Suprapubic skin (tissue), 4 donors: ENCODE measurements at places on chromosomes 11 and 22. TPM values are rescaled to one million over a fixed set of nuclear protein-coding genes. Genes with fewer than 3 reads are reported as not detected.
A peak's percentile ranks its signal among the peaks of the same experiment; 100 is the strongest.

CCDC116 gene
- total RNA-seq, result 1.0 TPM

DCHS1 gene
- total RNA-seq, result 9.0 TPM

CPT1B gene
- total RNA-seq, result 14.0 TPM

DGCR6 gene
- 6.3 TPM for total RNA-seq

CBLIF gene
- not detected for total RNA-seq

DRD4 gene
- total RNA-seq, result 0.97 TPM

CDK2AP2 gene
- 16.7 TPM for total RNA-seq

GRCh38 chr11:129695571-129696308 lies 119.9 kb upstream of the TMEM45B start:
- peaks cover 3% of the 10 kb centered on the region for H3K27me3 ChIP-seq
- DNase-seq, result no peak
- H3K36me3 ChIP-seq, result no peaks in the 10 kb centered on the region
- peaks cover 11% of the 10 kb centered on the region for H3K4me1 ChIP-seq
- peak overlapping the region; percentile 33 for H3K4me3 ChIP-seq

DNA sequence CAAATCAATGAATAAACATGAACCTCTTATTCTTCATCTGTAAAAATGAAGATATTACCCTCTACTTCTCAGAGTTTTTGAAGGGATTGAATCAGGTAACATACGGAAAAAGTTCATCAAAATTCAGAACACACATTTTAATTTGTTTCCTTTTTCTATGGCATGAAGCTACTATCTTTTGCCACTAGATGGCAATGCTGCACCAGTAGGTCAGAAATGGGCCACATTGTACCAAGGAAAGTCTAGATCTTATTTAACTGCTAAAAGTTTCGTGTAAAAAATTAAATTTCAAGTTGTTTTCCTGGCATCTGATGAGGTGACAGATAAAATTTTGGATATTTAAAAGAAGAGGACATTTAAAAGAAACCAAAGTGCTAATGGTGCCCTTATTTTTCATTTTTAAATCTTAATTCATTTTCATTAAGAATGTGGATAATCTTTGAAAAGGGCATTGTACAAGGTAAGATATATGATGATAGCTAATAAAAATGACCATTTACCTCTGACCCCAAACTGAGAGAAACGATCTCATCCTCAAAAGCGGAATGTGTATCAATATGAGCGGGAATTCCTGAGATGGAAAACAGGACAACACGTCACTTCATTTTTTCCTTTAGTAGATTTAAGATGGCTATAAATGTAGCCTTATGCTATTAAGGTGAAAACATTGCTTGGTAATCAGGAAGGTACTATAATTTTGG lies 16.1 kb downstream of the ALKBH8 start:
- no peak overlapping the region for H3K27ac ChIP-seq
- H3K27me3 ChIP-seq, result no peaks in the 10 kb centered on the region
- H3K4me1 ChIP-seq, result peaks cover 4% of the 10 kb centered on the region
- peaks cover 41% of the 10 kb centered on the region for H3K36me3 ChIP-seq
- no peak overlapping the region for H3K4me3 ChIP-seq
- DNase-seq, result no peak

DNA sequence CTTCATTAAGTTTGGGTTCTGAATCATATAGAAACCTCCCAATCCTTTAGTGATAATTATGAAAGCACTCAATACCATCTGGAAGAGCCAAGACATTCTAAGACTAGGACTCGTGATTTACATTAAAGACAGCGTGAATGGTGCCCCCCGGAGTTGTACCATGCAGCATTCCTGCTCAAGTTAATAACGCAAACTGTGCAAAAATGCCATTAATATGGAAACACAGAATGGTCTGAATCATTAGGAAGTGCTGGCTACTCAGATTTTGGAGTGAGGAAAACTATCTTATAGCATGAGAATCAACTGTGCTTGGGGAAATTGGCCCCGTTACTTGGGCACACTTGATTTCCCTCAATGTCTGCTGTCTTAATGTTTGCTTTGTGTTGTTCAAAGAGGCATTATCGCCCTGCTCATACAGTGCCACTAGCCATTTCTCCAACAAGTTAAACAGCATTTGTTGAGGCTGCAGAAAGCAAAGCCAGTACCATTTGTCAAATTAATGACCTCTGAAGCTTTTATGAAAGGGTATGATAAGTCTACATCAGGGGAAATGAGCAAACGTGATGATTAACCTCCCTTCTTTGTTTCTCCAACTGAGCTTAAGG lies 18.5 kb upstream of the TPH1 start:
- DNase-seq, result no peak
- no peaks in the 10 kb centered on the region for H3K36me3 ChIP-seq
- no peaks in the 10 kb centered on the region for H3K27me3 ChIP-seq
- no peak overlapping the region for H3K4me3 ChIP-seq
- no peaks in the 10 kb centered on the region for H3K4me1 ChIP-seq

GRCh38 chr11:35675901-35676610 lies 13.5 kb downstream of the TRIM44 start:
- DNase-seq, result no peak
- H3K4me3 ChIP-seq, result no peak overlapping the region
- peaks cover 4% of the 10 kb centered on the region for H3K4me1 ChIP-seq
- H3K36me3 ChIP-seq, result no peaks in the 10 kb centered on the region
- no peak overlapping the region for H3K27ac ChIP-seq

- H3K4me1 ChIP-seq, result peaks cover 31% of the 10 kb centered on the region
- H3K27ac ChIP-seq, result no peak overlapping the region
- no peaks in the 10 kb centered on the region for H3K36me3 ChIP-seq
- no peak overlapping the region for H3K4me3 ChIP-seq
- no peaks in the 10 kb centered on the region for H3K27me3 ChIP-seq
Observed at GRCh38 chr11:67320011-67320410, 16.7 kb downstream of the SSH3 start.

DNA sequence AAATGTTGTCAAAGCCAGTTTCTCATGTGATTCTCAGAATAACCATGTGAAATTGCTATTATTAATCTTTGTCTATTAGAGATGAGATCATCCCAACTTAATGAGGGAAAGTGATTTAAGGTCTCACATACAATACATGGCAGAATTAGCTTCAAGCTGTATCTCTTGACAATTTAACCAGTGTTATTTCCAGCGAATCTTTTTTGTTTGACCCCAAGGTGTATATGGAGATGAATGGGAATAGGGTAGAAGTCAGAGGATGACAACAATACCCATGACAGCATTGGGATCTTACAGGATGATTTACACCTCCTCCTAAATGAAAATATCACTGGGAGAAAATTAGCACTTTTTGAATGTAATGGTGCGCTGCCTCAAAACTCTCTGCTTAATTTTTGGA lies 290.8 kb upstream of the LUZP2 start:
- H3K27me3 ChIP-seq, result no peaks in the 10 kb centered on the region
- no peaks in the 10 kb centered on the region for H3K4me1 ChIP-seq
- H3K36me3 ChIP-seq, result no peaks in the 10 kb centered on the region
- no peak overlapping the region for H3K27ac ChIP-seq
- no peak for DNase-seq
- H3K4me3 ChIP-seq, result no peak overlapping the region

DNA sequence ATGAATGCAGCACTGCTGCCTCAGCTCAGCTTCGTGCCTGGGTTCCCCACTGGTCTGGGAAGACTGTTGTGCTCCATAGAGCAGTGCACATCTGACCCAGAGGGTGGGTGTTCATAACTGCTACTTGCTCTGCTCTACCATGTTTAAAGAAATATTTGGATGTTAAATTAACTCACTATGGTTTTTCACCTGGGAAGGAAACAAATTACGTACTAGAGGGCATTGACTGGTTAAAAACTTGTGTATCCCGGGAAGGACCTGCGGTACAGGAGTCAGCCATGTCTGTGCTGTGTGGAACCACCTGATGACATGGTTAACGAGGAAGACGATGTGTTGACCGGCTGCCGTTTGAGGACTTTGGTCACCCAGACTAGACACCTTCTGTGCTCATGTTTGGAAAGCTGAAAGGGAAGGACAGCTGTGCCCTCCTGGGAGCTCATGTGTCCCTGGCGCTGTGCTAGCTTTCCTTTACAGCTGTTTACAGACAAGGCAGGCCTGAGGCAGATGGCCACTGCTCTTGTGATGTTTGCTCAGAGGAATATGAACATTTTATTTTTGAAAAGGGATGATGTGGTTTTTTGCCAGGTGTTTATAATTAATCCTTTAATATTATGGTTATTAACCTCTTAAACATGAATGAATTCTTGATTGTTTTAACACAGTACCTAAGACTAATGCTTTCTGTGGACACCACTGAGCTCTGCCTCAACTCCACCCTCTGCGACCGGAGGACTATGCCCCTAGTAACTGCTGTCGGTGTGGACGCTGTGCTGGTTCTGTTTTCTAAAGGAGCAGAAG lies 14.3 kb upstream of the AIFM3 start:
- H3K36me3 ChIP-seq, result peaks cover 37% of the 10 kb centered on the region
- H3K27ac ChIP-seq, result no peak overlapping the region
- H3K27me3 ChIP-seq, result no peaks in the 10 kb centered on the region
- H3K4me1 ChIP-seq, result peaks cover 47% of the 10 kb centered on the region
- H3K4me3 ChIP-seq, result no peak overlapping the region
- no peak for DNase-seq

DNA sequence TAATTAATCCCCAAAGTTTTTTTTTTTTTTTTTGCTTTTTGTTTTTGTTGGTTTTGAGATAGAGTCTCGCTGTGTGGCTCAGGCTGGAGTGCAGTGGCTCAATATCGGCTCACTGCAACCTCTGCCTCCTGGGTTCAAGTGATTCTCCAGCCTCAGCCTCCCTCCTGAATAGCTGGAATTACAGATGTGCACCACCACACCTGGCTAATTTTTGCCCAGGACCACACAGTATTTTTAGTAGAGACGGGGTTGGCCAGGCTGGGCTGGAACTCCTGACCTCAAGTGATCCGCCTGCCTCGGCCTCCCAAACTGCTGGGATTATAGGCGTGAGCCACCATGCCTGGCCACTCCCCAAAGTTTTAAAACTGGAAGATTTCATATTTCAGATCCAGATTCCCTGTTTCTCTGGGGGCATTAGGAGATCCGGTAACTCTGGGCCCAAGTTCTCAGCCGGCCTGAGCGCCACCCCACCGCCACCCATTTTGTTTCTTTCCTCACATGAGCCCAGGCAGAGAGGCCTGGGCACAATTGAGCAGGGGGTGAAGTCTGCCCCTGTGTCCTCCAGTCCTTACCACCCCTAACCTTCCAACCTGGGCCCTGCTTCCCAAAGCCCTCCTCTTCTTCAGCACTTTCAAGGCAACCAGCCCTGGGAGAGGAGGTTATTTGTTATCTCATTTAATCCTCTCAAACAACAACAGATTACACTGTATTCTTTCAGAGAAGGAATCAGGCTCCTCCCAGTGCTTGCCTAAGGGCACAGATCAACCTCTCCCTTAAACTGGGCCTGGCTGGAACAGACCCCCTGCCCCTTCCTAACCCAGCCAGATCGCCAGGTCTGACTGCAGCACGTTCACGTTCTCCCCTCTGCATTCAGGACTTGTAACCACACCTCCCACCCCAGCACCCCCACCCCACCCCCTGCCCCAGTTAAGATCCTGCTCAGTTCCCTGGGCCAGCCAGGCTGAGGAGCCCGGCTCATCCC lies 1.9 kb upstream of the CSNK1E start:
- DNase-seq, result no peak
- no peaks in the 10 kb centered on the region for H3K36me3 ChIP-seq
- no peaks in the 10 kb centered on the region for H3K27me3 ChIP-seq
- peak overlapping the region; percentile 99 for H3K27ac ChIP-seq
- no peak overlapping the region for H3K4me3 ChIP-seq

GRCh38 chr11:34728609-34729008 lies 107.7 kb downstream of the EHF start:
- H3K27me3 ChIP-seq, result no peaks in the 10 kb centered on the region
- H3K27ac ChIP-seq, result no peak overlapping the region
- H3K4me1 ChIP-seq, result no peaks in the 10 kb centered on the region
- no peak overlapping the region for H3K4me3 ChIP-seq
- H3K36me3 ChIP-seq, result no peaks in the 10 kb centered on the region

GRCh38 chr22:18966748-18967147 lies 30.7 kb upstream of the PRODH start:
- H3K27ac ChIP-seq, result no peak overlapping the region
- H3K4me1 ChIP-seq, result peaks cover 13% of the 10 kb centered on the region
- no peak for DNase-seq
- H3K36me3 ChIP-seq, result no peaks in the 10 kb centered on the region

- peak; percentile 73 for DNase-seq
- no peaks in the 10 kb centered on the region for H3K27me3 ChIP-seq
- no peak overlapping the region for H3K4me3 ChIP-seq
- peaks cover 51% of the 10 kb centered on the region for H3K4me1 ChIP-seq
Observed at GRCh38 chr11:612201-612960, 3.4 kb downstream of the IRF7 start.

- no peaks in the 10 kb centered on the region for H3K36me3 ChIP-seq
- no peak overlapping the region for H3K27ac ChIP-seq
- H3K4me3 ChIP-seq, result no peak overlapping the region
- no peaks in the 10 kb centered on the region for H3K27me3 ChIP-seq
- H3K4me1 ChIP-seq, result no peaks in the 10 kb centered on the region
Observed at GRCh38 chr11:93983542-93984195, 37.5 kb upstream of the HEPHL1 start.

- no peak overlapping the region for H3K27ac ChIP-seq
- H3K36me3 ChIP-seq, result no peaks in the 10 kb centered on the region
- no peak overlapping the region for H3K4me3 ChIP-seq
Observed at GRCh38 chr22:21043860-21044535, 1.7 kb upstream of the LRRC74B start.

DNA sequence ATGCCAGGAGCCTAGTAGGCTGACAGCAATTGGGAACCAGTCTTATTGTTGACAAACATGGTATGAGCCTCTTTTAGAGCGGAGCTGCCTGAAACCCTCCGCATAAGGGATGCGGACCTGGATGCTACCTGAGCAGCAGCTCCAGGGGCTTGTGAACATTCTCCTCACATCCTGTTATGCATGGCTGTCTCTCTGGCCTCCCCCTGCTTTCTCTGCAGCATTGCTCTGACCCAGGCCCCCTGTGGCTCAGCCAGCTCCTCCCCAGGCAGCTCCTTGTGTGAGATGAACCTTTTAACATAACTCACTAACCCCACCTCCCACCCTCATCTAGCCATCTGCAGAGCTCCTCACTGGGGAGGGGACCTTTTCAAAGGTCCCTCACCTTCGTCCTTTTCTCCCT lies 6.0 kb downstream of the BMAL1 start:
- H3K27ac ChIP-seq, result no peak overlapping the region
- DNase-seq, result no peak
- H3K27me3 ChIP-seq, result no peaks in the 10 kb centered on the region
- no peak overlapping the region for H3K4me3 ChIP-seq
- no peaks in the 10 kb centered on the region for H3K36me3 ChIP-seq

- H3K4me3 ChIP-seq, result no peak overlapping the region
- DNase-seq, result no peak
- H3K27me3 ChIP-seq, result no peaks in the 10 kb centered on the region
Observed at GRCh38 chr22:38712486-38713207, 6.9 kb downstream of the GTPBP1 start.
